ENCODE measurements at places on chromosomes 12 and 14.

GRCh38 chr14:89185919-89186855 lies 230.8 kb downstream of the FOXN3 start:
- no peak for DNase-seq

- DNase-seq: no peak
These were observed 29.4 kb upstream of the PPP2R5C start for GRCh38 chr14:101732118-101732517.

GRCh38 chr14:89425931-89426330 lies 8.9 kb upstream of the FOXN3 start:
- no peak for DNase-seq

DNA sequence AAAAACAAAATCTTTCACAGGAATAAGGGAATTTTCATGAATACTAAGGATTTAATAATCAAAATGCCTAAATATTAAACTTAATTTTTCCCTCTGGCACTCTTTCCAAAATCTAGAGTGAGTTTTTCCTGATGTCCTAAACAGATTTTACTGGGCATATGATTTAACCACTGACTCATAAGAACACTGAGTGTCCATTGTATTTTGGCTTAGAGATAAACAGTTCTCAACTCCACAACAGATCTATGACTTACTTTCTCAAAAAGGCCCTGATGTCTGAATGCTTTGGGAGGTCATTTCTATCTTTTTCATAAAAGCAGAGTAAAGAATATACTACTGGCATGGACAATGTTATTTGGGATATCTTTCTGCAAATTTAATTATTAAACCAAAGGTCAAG lies 15.0 kb downstream of the TMBIM4 start:
- no peak for DNase-seq

DNA sequence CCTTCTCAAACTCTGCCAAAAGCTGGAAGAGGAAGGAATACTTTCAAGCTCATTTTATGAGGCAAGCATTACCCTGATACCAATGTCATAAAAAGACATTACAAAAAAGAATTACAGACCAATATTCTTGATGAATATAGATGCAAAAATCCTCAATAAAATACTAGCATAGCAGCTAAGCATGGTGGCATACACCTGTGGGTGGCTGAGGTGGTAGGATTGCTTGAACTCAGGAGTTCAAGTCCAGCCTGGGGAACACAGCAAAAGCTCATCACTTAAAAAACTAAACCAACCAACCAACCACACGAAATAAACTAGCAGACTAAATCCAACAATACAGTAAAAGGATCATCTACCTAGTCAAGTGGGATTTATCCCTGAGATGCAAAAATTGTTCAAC lies 29.6 kb downstream of the A2M start:
- DNase-seq: no peak

- DNase-seq: no peak
These were observed 26.5 kb downstream of the NUAK1 start for GRCh38 chr12:106112145-106112821.

- DNase-seq: no peak
These were observed 25.9 kb downstream of the SLC25A47 start for GRCh38 chr14:100348784-100349685.

DNA sequence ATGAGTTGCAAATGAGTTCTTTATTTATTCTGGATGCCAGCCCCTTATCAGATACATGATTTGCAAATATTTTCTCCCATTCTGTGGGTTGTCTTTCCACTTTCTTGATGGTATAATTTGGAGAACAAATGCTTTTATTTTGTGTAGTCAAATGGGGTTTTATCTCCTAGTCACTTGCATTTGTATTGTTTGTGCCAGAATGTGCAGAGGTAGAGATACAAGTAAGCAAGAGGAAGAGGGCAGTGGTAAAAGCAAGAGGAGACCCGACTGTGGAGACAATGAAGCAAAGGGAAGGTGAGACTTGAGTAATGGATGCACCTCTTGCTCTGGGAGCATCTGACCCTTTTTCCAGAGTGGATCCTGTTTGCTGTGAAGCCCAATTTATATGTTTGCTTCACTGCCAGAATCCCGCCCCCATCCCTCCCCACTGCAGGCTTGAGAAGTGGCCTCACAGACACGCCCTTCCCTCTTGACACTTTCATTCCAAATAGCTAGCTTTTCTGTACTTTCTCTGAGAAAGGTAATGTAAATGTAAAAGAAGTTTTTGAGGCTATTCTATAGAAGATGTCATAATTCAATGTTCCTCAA lies 786 bp upstream of the PFKM start:
- no peak for DNase-seq

DNA sequence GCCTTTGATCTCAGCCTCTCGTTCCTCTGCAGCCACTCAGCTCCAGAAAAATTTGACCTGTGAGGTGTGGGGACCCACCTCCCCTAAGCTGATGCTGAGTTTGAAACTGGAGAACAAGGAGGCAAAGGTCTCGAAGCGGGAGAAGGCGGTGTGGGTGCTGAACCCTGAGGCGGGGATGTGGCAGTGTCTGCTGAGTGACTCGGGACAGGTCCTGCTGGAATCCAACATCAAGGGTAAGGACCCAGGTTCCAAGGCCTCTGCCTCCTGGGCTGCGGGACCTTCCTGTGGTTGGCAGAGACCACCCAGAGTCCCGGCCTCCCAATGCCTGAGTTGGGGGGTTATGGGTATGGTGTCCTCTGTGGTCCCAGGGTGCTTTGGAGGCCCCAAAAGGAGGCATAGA lies 4.5 kb upstream of the GPR162 start:
- DNase-seq: no peak

DNA sequence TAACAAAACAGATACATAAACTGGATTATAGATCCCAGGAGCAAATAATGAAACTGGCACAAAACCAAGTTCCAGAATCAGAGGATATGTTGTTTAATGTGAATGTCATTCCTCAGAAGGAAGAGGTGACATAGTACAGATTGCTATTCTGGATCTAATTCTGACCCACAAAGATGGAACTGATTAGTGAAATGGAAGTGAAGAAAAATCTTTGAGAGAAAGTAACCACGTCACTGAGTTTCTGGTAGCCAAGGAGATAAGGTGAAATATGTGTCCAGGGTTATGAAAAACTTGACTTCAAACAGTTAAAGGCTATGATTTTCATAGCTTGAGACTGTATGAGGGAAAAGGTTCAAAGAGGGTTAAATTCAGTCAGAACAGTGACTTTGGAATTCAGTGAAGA lies 8.3 kb downstream of the OR10AD1 start:
- no peak for DNase-seq

- no peak for DNase-seq
These were observed 322.3 kb downstream of the DUSP6 start for GRCh38 chr12:89029961-89030360.

- no peak for DNase-seq
These were observed 50.3 kb upstream of the SLC2A13 start for GRCh38 chr12:40156021-40156764.

DNA sequence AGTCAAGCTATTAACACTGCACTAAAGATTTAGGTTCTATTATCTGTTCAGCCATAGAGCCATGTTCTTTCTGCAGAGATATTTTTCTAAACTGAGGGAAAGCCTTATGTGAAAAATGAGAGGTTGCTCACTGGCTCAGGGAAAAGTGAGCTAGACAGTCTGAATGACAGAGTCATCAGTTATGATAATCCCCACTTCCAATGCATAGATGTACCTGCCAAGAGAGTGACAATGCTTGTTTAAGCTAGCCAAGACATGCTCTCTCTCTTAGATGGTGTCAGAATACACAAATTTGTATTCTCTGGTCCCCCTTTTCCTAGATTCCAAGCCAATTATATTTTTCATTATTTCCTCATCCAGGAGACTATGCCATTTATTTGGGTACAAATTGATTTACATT lies 176.9 kb upstream of the FRMD6 start:
- no peak for DNase-seq

DNA sequence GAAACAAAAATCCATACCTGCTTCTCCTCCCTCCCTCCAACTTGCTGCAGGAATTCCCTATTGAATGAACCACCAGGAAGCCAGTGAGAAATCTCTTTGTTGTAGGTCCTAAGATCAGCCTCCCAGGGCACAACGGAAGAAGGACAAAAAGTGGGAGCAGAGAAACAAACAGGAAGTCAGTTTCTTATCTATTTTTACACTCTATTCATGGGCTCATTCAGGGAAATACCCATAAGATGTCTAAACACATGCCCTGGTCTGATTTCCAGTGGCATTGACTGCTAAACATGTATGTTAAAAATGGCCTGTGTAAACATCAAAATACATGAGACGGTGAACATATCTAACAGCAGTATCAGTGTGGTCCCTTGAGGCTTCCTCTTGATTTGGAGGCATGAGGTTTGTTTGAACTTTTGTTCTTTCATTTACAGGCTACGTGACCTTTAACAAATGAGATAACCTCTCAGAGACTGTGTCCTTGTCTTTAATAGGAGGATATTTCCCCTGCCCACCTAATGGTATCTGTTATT lies 18.8 kb downstream of the GPR65 start:
- DNase-seq: no peak

DNA sequence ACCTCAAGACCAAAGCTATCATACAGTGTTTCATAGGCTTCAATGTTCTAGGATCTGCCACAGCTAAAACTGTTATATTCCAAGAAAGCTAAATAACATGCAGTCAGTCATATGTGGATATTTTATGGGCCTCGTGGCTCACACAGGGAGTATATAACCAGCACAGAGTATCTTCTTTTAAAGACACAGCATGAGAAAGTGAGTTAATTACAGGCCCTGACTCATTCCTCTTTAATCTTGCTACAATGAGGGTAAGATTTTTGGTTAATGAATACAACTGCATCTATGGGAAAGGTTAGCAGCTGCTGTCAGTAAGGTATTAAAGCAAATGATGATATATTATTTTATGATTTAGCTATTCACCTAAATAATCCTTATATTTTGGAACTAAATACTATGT lies 111.0 kb downstream of the TRAFD1 start:
- no peak for DNase-seq

DNA sequence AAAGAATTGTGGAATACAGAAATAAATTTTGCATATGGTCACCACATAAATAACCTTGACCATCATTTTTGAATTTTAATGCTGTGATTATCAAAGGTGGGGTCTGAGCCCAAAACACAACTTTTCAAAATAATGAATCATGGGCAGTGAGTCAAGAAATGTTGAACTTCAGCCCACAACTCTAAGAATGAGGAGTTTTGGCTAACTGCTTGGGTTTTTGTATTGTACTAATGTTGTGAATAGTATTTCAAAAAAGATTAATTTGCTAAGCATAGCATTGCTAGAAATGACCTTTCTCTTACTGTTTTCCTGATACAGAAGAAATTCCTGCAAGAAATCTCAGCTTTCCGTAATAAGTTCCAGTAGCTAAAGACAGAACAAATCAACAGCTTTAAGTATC lies 24.4 kb upstream of the YARS2 start:
- DNase-seq: no peak

DNA sequence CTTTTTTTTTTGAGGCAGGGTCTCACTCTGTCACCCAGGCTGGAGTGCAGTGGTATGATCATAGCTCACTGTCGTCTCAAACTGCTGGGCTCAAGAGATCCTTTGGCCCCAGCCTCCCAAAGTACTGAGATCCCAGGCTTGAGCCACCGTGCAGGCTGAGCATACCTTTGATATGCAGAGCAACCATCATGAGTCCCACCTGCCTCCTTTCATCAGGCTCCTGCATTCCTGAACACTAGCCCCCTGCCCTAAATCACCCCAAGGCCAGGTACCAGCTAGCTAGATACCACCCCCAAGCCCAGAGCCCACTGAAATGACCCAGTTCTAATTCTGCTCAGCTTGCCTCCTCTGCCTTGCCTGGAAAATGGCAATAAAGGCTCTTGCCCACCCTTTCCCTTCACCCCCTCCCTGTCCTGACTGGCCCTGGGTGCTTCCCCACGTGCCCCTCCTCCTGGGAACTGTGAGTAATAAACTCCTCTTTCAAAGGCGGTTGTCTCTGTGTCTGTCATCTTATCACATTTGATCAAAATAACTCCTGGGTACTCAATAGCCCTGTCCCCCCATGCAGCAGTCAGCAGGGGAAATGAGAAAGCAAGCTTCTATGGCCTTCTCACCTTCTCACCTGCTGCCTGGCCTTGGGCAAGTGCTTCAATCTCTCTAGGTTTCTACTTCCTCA lies 6.4 kb upstream of the BRF1 start:
- DNase-seq: no peak

- DNase-seq: no peak
These were observed 56.7 kb upstream of the AEBP2 start for GRCh38 chr12:19382563-19382962.

GRCh38 chr14:70827752-70828151 lies 18.4 kb upstream of the MAP3K9 start:
- DNase-seq: no peak

DNA sequence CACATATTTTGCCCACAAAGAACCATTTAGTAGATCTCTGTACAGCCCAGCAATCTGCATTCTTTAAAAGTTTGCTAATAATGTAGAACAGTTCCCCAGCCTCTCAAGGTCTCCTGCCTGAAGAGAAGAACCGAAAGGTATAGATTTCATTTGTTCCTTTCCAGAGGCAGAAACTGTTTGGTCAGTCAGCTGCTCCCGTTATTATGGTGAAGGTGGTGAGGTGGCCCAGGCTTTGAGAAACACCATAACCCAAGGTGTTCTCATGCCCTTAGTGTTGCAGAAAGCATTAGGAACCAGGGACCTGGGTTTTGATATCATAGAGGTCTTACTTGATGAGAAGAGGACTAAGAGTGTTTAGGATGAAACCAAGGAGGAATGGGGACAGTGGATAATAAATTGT lies 65.3 kb downstream of the SUSD6 start:
- no peak for DNase-seq

DNA sequence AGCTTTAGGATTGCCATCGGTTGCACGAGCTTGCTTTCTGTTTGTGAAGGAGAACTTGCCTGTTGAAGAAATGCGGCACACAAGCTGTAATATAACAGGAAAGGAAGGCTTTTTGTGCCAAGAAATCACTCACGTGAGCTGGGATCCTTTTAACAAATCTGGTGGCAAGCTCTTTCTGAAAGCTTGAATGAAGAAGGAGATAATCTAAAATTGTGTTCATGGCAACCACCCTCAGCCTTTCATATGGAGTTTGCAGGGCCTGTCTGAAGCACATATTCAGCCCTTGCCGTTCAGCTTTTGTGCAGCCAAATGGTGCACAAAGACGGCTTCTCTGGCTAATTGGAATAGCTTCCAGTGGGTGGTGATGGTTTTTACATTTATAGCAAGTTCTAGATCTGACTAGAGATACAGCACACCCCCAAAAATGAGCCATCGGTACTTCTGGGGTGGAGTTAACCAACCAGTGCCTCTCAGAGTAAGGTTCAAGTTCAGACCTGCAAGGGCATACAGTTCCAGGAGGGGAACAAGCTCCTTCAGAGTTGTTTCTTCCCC lies 107.4 kb downstream of the AEBP2 start:
- no peak for DNase-seq

GRCh38 chr12:93022603-93023340 lies 93.7 kb upstream of the EEA1 start:
- no peak for DNase-seq

- no peak for DNase-seq
These were observed 440.9 kb downstream of the LRIG3 start for GRCh38 chr12:58479401-58479800.

GRCh38 chr12:57604992-57605810 lies 577 bp downstream of the DTX3 start:
- no peak for DNase-seq
